ENCODE measurements at places on chromosomes 7 and 10.
A peak's percentile ranks its signal among the peaks of the same experiment; 100 is the strongest.

- DNase-seq = no peak
These were observed 91.0 kb upstream of the COL1A2 start for GRCh38 chr7:94303695-94304094.

DNA sequence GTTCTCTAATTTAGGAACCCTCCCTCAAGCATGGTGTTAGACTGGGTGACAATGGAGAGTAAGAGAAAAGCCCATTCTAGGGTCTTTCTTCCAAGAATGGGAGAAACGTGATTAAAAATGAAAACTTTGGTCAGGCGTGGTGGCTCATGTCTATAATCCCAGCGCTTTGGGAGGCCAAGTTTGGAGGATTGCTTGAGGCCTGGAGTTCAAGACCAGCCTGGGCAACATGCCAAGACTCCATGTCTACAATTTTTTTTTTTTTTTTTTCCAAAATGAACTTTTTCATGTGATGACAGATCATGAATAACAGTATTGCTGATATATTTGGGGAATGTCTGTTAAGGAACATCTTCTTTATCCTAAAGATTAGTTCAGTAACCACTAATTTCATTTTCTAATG lies 194.6 kb downstream of the MLLT10 start:
- DNase-seq = no peak

- peak; percentile 86 for DNase-seq
These were observed 68.3 kb downstream of the CREM start for GRCh38 chr10:35194906-35195305.

GRCh38 chr10:120940299-120940900 lies 89.2 kb downstream of the WDR11 start:
- DNase-seq = no peak

DNA sequence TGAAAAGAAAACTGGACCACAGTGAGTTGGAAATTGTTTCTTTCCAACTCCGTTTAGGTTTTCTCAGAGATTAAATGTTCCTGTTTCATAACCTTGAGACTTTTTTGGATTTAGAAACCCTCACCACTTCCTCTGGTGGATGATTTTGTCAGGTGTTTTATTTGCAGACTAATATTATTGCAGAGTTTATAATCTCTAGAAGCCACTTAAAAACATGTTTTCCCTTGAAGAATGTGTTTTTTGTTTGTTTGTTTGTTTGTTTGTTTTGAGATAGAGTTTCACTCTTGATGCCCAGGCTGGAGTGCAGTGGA lies 520 bp upstream of the MICU1 start:
- DNase-seq = no peak

DNA sequence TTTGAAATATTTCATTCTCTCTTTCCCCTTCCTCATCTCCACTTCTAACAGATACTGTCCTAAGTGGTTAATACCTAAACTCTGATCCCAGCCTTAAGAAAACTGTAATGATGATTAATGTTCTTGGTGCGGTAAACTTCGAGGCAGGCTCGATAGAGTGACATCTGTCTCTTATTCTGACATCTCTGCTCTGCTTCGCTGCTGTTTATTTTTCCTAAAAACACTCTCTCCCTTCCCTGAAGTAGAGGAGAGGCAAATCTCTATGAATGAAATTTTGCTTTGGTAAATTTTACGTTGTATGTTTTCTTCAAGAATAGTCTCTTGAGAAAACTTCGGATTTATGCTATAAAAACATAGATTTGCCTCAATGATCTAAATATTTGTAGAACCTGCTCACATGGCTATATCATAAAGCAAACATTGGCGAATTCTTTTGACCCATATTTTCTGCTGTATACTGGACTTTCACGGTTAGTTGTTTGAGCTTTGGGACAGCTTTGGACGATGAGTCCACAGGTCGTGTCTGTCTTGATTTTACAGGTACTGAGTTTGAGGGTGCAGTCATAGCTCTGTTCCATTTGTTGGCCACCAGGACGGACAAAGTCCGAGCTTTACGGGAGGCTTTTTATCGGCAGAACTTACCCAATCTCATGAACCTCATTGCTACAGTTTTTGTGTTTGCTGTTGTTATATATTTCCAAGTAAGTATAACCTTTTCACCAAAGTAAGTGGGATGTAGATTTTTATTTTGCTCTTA lies 27.1 kb downstream of the SEC61A2 start:
- DNase-seq = no peak

- no peak for DNase-seq
These were observed 31.8 kb upstream of the ELFN1 start for GRCh38 chr7:1638215-1638661.

DNA sequence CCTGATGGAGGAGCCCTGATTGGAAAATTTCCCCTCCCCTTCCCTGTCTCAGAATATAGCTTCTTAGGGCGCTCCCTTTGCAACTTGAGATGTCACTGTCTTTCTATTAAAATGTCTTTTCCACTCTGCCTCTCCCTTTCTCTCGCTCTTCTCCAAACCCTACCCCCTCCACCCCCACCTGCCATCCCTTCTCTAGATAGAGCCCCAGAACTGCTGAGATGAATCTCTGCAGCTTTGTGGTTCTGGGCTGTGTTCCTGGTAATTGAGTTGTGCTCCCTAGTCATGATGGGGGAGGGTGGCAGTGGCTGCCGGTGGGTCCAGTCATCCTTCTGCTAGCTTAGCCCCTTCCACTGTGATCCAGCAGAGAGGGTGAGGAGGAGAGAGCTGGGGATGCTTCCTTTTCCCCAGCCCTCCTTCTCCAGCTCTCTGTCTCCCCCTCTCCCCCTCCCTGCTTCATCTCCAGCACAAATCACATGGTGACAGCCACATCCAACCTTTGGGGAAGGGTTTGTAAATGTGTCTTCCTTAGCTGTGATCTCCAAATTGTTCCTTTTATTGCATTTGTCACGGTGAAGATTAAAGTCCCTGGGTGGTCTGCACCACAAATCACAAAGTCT lies 50.8 kb upstream of the BTRC start:
- no peak for DNase-seq

DNA sequence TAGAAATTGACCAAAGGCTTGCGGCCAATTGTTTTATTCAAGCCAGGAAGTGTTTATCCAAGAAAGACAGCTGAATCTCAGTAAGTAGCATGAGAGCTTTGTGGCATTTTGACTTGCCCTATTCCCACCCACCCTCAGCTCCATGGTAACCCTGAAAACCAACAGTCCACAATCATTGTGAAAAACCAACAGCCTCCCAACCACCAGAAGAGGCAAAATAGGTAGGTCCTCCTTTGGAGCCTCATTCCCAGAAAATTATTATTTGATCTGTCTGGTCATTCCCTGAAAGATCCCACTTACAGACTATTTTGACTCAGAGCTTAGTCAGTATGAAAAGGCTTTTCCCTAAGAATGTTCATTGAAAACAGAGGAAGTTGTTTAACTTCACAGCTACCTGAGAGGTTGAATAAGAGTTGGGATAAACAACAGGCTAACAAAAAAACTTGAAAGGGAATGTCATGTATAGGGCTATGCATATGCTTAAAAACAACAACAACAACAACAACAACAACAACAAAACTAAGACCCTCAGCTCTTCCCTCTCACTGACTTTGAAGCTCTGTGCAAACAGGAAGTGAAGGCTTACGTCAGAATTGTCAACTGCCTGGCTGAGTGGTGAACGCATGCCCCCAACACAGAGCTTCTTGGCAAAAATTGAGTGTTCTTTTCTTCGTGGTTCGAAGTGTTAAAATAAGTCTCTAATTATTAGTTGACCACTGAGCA lies 11.2 kb downstream of the KPNA7 start:
- DNase-seq = no peak

- no peak for DNase-seq
These were observed 29.9 kb downstream of the CDK14 start for GRCh38 chr7:90626013-90626412.

GRCh38 chr10:50452603-50453002 lies 171.2 kb downstream of the SGMS1 start:
- DNase-seq = no peak
